ENCODE measurements at places on chromosomes 3 and 15. TPM values are rescaled to one million over a fixed set of nuclear protein-coding genes. Genes with fewer than 3 reads are reported as not detected.
A peak's percentile ranks its signal among the peaks of the same experiment; 100 is the strongest.

The RGMA gene
- total RNA-seq: 6.1 TPM

The FAM227B gene
- total RNA-seq: 4.3 TPM

The GOLGA6A gene
- total RNA-seq: not detected

The PARP15 gene
- 0.82 TPM for total RNA-seq

The CACNA2D3 gene
- total RNA-seq: not detected

The RHOV gene
- 0.82 TPM for total RNA-seq

The HTR3E gene
- total RNA-seq: not detected

The SLITRK3 gene
- total RNA-seq: not detected

The CHL1 gene
- 0.63 TPM for total RNA-seq

The TMEM212 gene
- not detected for total RNA-seq

The CAPN3 gene
- 2.5 TPM for total RNA-seq

The ZPLD1 gene
- 0.33 TPM for total RNA-seq

The GPR62 gene
- total RNA-seq: not detected

The DNAJC17 gene
- 33.5 TPM for total RNA-seq

The C3orf52 gene
- total RNA-seq: 10.7 TPM

The THAP10 gene
- total RNA-seq: 7.9 TPM

The SV2B gene
- not detected for total RNA-seq

- DNase-seq: no peak
Observed at GRCh38 chr3:73787620-73788019, 162.9 kb upstream of the PDZRN3 start.

DNA sequence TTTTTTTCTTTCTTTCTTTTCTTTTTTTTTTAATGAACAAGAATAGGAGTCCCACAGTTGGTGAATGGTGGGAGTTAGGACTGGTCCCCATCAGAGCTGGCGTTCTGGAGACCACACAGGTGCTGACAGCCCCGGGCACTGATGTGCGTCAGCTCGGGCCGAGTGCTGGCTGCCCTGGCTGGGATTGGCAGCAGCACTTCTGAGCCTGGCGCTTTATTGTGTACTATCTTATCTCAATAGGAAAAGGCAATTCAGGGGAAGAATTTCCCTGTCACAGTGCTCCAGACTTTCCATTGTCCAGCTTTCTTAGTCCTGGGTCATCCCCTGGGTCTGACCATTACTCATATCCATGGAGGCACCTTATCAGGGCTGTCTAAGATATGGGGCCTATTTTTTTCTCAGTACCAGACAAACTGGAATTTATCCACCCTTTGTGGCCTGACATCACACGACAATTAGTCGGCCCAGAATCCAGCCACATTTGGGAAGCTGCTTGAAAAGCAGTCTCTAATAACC lies 54.1 kb downstream of the TMEM44 start:
- peak; percentile 100 for DNase-seq

- DNase-seq: no peak
Observed at GRCh38 chr3:27616031-27616430, 106.1 kb downstream of the EOMES start.

GRCh38 chr3:185207931-185208746 lies 45.7 kb downstream of the EHHADH start:
- DNase-seq: peak; percentile 30

DNA sequence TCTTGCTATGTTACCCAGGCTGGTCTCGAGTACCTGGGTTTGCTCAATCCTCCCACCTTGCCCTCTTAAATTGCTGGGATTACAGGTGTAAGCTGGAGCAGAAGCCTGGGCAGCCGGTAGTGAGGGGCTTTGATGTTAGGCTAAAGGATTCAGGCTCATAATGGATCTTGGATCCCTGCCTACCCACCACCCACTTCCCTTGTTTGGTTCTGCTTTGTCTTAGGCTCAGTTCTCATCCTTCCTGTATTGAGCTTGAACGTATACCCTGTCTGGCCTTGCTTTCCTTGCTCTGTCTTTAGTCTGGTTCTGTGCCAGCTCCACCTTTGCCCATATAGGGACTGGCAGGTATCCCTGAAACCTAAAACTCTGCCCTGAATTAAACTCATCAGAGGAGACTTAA lies 1.7 kb downstream of the PPCDC start:
- no peak for DNase-seq

- no peak for DNase-seq
Observed at GRCh38 chr3:7950890-7951289, 550.7 kb upstream of the LMCD1 start.

GRCh38 chr3:53287131-53287629 lies 31.4 kb upstream of the TKT start:
- DNase-seq: peak; percentile 64

DNA sequence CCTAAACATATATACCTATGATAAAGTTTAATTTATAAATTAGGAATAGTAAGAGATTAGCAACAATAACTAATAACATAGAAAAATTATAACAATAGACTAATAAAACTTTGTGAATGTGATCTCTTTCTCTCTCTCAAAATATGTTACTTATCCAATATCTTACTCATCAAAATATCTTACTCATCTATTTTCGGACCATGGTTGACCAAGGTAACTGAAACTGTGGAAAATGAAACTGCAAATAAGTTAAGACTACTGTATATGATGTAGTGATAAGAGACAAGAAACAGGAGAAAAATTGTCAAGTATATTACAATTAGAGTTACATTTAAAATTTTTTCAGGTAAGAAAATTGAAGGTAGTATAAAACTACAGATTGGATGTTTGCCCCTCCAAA lies 19.2 kb downstream of the MAP3K13 start:
- no peak for DNase-seq

DNA sequence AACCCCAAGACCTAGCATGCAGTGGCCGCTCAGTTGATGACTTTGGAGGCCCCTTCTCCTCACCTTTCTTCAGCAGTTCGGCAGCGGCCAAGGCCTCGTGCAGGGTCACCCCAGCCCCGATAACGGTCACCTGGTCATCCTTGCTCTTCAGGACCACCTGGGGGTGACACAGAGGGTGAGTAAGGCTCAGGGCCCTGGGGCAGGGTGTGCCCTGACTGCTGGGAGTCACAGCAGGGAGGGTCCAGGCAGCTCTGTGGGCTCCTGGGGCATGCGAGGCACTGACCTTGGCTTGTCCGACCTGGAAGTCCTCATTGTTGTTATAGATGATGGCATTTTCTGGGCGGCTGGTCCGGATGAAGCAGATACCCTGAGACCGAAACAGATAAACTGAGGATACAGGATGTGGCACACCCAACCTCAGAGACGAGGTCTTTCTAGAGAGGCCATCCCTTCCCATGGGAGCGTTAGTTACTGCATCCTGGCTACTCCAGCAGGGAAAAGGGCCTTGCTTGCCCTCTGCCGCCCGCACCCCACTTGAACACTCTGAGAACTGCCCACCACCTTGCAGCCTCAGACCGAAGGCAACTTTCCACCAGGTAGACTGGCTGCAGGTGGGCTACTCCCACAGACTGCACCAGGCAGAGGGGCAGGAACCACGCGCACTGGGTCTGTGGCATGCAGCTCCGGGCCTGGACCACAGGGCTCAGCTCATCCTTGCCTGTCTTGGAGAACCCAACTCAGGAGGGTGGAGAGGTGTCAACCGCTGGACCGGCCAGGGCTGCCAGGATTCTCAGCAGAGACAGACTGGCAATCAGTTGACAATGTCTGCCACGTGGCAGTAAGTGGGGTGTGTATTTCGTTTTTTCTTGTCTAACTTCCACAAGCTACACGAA lies 27.6 kb downstream of the TKT start:
- no peak for DNase-seq

GRCh38 chr3:154125378-154126030 lies 4.3 kb downstream of the ARHGEF26 start:
- no peak for DNase-seq

- DNase-seq: no peak
Observed at GRCh38 chr3:172084871-172085556, 45.6 kb downstream of the FNDC3B start.

DNA sequence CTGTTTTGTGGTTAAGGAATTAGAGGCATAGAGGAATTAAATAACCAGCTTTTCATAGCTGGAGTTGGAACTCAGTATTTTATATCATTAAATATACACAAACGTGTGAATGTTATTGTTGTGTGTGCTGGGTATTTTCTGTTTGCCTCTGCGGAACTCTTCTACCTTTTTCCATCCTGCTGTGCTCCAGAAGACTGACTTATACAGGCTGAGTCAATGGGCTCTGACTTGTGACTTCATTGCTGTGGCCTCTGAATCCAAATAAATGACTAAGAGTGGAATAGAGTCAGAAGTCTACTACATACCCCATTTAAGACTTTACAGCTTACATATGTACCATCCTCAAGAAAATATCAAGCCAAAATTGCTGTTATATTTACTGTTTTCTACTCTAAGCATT lies 17.6 kb downstream of the ARIH1 start:
- peak; percentile 63 for DNase-seq

- no peak for DNase-seq
Observed at GRCh38 chr15:69056365-69056764, 41.9 kb downstream of the NOX5 start.

DNA sequence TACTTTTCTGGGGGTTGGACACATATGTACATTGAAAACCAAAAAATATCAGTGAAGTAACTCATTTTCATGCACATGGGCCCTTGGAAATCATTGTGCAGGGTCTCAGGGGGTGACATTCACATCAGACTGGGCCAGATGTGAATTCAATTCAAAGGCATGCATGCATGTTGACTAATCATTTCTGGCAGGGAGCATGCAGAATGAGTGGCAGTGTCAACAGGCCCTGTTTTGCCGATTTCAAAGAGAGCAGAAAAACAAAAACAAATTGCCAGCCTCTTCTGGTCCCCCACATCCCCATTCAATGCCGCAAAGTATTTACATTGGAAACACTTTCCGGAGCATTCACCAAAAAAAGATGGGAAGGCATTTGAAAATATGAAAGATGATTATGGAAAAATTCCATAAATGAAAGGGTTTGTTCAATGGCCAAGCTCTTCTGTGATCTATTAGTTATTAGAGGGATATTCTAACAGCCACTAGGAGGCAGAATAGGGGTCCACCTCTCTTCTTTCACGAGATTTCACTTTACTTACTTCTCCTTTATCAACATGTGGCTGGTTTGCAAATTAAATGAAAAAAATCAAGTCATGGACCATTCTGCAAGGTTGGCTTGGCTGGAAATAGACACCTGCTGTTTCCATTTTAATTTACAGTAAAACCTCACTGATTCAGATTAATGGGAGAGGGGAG lies 119.9 kb upstream of the FEZF2 start:
- DNase-seq: peak; percentile 2

GRCh38 chr3:37668431-37668817 lies 193.3 kb upstream of the CTDSPL start:
- DNase-seq: peak; percentile 43

DNA sequence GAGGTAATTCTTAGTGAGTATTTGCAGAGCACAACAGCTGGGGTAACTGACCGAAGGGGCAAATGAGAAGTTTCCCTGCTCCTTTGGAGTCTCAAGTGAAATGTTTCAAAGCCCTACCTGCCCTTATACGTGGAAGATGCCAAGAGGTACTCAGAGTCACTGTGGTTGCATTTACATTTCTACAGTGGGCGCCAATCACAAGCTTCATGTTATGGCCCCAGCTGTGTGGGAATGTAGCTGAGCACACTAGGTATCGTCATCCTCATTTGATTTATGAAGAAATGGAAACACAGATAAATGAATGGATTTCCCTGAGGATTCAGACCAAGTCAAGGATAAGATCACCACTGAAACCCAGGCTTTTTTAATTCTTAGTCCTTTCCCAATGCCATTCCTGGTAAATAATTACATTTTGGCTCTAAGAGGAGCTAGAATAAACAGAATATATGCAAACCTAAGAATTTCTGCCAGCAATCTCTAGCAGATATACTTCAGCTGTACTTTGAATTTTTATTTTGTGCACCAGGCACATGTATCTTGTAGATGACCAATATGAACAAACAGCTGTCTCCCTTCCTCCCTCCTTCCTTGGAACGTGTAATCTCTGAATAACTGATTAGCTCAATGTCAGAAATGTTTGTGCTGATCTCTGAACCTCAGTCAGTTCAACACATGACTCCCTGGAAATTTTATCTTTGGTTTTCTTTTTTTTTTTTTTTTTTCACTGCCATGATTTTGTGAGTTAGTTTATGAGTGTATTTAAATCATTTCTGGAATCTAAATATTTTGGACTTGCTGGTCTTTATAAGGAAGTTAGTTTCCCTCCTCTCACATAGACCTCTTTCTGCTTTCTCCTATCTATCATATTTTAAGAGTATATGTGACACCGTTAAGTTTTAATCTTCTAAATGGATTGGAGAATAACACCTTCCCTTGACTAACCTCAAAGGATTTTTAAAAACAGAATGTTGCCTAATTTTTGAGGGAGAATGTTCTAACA lies 69.2 kb downstream of the MAP2K5 start:
- DNase-seq: peak; percentile 22

DNA sequence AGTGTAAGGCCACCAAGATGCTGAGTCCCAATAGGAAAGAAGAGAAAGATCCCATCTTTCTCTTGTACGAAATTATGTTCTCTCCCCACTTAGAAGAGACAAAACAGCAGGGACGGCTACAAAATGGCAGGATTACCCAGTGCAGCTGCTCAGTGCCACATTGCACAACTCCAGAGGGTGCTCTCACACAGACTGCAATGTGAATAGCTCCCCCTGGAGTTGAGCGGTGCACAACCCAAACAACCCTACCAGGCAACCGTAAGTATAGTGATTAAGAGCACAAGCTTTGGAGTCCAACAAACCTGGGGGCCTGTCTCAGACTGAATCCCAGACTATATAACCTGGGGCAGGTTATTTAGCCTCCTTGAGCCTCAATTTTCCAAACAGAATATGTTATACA lies 3.1 kb upstream of the BHLHE40 start:
- DNase-seq: peak; percentile 75

DNA sequence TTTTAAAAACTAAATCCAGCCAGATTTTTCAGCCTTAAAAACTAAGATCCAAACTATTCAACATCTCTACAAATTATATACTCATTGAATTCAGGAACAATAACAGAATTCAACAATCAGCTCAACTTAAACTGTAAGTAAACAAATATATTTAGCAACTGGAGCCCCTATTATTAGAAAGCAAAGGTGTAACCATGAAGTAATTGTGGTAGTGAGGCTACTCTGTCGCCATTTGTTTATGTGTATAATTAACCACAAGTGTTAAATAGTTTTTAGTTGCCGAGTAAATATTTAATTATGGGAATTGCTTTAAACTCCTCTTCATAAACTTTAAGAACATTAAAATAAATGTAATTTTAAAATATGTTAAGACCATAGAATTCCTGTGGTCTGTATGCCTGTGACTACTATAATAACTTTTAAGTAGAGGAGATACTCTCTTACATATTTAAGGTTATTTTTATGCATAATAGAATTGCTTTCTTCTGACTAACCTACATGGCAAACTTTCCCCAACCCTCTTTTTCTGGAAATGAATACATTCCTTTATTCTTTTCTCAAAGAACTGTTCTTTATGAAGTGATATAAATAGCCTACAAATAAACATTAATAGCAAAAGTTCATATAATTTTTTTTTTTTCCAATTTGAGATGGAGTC lies 51.2 kb downstream of the MFN1 start:
- peak; percentile 40 for DNase-seq

GRCh38 chr3:11167590-11167989 lies 13.3 kb downstream of the HRH1 start:
- DNase-seq: no peak

DNA sequence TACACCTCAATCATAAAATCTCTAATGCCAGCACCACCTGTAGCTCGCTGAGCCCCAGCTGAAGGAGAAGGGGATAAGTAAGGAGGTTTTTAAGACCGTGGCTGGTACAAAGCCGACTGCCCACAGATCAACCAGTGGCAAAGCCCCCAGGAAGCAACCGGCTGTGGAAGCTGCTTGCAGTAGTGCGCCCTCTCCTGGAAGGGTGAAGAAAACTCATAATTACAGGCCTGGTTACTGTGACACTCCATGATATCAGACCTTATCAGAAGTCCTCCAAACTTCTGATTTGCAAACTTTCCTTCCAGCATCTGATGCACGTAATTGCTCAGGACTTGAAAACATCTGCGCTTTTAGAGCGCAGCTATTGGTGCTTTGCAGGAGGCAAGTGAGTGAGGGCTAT lies 63.1 kb upstream of the MCTP2 start:
- no peak for DNase-seq

Data from fibroblast of the aortic adventitia (primary cell).